ENCODE measurements at places on chromosomes 12 and 14.

- no peak for DNase-seq
Observed at GRCh38 chr14:28755198-28755815, 11.3 kb upstream of the FOXG1 start.

GRCh38 chr12:31603546-31604009 is 12.6 kb upstream of the DENND5B start:
- no peak for DNase-seq

- DNase-seq: no peak
Observed at GRCh38 chr12:53078425-53079225, 565 bp downstream of the SPRYD3 start.

DNA sequence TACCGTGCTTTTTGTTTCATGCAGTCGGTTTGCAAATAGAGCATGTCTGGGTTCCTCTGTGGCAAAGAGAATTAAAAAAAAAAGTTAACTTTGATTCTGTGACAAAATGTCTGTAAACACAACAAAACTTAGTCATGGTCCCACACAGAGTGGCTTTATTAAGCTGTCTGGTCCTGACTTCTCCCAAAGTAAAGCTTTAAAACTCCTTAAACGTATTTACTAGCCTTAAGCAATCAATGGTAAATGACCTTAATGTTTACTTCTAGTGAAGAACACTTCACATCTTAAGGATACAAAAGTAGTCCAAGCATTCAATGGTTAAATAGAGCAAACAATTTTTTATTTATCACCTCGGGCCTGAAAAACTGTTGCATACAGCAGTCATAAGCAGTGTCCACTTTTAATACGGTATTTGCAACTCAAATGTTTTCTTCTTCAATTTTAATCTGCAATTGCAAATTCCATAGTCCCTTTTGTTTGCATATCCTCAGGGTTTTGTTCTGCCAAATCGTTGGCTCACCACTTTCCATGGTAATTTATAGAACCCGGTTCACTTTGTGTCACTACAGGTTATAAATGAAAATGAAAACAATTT is 453.0 kb upstream of the MIS18BP1 start:
- DNase-seq: no peak

- DNase-seq: no peak
Observed at GRCh38 chr12:96223411-96224218, 29.4 kb downstream of the ELK3 start.

Data from mesothelial cell of epicardium (in vitro differentiated cells).